ENCODE measurements at places on chromosomes 5 and 9. TPM values are rescaled to one million over a fixed set of nuclear protein-coding genes. Genes with fewer than 3 reads are reported as not detected.

Gene MLANA
- not detected for total RNA-seq

DNA sequence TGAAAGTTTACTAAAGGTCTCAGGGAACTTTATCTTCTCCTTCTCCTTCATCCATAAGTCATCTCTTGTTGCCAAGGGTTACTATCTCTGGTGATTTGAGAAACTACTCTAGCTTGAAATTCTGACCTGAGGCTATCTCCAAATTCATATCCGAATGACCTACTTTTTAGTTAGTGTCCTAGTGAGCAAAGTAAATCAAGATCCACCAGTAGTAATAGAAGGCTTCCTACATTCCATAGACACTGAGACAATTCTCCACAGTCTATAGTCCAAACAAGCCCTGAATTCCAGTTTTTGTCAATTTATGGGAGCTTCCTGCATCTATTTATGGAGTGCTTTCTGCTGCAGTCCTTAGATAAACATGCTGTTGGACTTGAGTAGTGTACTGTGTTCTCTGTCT lies 5.0 kb downstream of the IL7R start:
- no peak for DNase-seq

GRCh38 chr9:14304259-14304658 lies 9.7 kb downstream of the NFIB start:
- DNase-seq = no peak

DNA sequence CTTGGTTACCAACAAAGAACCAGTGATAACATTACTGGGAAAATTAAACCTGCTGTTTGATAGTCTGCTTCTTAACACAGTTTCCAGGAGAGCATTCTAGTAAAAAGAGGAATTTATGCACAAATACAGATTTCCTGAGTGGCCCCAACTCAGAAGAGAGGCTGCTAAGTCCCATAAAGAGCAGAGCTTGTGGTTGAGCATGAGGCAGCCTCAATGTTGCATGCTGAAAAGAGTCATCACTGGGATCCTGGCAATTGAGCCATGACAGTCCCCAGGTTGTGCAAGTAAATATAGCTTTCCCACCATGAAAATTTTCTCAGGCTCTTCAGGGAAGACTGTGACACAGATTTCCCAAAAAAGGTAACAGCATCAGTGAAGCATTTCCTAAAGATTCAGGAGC lies 47.5 kb upstream of the ADRB2 start:
- DNase-seq = no peak

DNA sequence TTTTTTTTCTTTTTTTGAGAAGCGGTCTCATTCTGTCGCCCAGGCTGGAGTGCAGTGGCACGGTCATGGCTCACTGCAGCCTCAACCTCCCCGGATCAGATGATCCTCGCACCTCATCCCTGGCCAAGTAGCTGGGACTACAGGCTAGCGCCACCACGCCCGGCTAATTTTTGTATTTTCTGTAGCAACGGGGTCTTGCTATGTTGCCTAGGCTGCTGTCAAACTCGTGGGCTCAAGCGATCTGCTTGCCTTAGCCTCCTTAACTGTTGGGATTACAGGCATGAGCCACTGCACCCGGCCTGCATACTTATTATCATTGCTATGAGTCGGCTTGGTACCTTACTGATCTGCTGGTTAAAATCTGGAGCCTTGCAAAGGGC lies 790 bp upstream of the IARS1 start:
- no peak for DNase-seq

Gene C9orf72
- 24.6 TPM for total RNA-seq

- DNase-seq = no peak
Measured at GRCh38 chr5:154271936-154272514, 81.5 kb downstream of the GALNT10 start.

GRCh38 chr9:128245421-128246151 lies 30.2 kb downstream of the GOLGA2 start:
- no peak for DNase-seq

GRCh38 chr5:179375831-179376365 lies 30.6 kb upstream of the ADAMTS2 start:
- peak; percentile 60 for DNase-seq

- DNase-seq = no peak
Measured at GRCh38 chr9:124102363-124102762, 90.8 kb downstream of the LHX2 start.

Gene NOL8
- 28.7 TPM for total RNA-seq

DNA sequence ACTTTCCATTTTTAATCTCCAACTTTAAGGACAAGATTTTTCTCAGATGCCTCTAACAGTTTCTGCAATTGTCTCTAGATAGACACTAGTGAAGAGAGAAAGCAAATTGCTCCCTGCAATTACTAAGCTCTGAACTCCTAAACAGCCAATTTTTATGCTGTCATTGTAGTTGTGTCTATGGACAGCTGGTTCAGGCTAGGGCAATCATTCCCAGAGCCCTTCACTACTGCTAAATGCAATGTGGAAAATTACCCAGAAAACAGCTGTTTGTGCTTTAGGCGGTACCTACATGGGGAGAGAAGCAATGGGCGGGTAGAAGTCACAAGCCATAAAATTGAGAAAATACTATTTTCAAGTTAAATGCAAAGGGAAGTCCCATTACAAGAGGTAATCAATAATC lies 211.6 kb downstream of the SPOCK1 start:
- no peak for DNase-seq

Gene PCDHGA10
- total RNA-seq = 4.2 TPM

Gene ADGRD2
- not detected for total RNA-seq

DNA sequence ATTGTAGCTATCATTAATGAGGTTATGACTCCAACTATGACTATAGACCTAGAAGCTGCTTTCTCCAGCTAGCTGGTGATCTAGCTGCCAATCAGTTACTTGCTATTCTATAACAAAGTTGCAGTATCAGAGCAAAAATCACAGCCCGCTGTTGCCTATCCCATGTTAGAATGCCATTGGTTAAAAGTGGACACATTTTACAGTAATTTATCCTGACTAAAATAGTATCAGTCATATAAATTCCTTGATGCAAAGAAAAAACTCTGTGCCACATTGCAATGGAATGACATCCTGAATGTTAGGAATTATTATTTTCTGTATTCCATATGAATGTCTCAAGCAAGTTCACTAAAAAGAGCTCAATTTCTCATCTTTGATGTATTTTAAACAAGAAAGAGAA lies 626.5 kb downstream of the PDE4D start:
- DNase-seq = no peak

DNA sequence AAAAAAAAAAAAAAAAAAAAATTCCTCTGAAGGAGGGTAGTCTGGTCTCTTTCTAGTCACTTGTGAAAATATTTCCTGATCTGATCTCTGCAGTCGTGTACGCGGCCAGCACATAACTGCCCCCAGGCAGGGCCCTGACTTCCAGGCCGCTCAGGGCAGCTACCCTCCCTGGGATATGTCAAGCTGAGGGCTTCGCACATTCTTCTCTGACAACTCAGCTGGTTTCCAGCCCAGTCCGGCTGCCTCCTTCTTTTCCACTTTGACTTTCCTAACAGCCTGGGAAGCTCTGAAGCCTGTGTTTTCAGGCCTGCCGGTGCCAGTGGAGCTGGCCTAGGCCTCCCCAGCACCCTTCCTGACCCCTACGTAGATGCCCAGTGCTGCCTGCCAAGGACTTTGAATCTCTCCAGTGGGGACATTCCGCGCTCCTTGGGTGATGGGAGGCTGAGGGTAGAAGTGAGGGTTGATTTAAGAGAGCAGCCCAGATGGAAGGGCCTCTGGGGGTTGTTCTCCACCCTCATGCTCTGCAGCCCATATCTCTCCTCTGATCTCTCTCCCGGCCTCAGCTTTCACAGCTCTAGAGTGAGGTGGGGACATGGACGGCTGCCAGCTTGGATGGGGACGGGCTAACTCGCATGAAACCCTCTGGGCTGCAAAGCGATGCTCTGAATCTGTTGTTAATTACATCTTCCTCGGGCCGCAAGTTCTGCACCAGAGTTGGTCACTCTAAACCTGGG lies 20.7 kb downstream of the COL5A1 start:
- DNase-seq = no peak

Gene FSTL4
- total RNA-seq = not detected

- DNase-seq = no peak
Measured at GRCh38 chr9:78053627-78054026, 22.0 kb upstream of the GNAQ start.

DNA sequence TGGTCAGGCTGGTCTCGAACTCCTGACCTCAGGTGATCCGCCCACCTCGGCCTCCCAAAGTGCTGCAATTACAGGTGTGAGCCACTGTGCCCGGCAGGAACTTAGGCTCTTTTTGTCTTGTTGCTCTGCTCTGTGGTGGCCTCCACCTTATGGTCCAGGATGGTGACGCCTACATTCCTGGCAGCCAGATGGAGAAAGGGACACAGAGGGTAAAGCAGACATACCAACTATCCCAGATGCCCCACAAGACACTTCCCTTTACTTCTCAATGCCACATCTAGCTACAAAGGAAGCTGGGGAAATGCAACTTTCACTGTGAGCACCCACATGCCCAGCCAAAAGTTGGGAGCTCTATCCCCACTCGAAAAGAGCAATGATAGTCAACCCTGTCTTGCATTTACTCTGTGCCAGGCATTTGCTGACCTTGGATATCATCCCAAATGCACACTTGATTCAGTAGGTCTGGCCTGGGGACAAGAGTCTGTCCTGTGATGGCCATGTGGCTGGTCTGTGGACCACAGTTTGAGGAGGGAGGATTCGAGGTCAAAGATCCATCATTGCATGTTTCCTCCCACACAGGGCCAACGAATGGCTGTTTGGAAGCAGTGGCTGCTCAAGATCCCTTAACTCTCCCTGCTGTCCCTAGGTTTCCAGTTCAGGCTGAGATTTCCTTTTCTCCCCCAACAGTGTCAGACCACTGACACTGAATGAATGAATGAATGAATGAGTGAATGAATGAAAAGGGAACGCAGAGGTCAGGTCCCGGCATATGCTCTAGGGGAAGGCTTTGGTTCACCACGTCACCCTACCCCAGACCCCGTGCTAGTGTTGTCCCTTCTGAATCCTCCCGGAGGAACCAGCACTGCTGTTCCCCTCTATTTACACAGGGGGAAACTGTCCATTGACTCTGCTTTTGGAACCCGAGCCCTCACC lies 1.4 kb upstream of the ERGIC1 start:
- no peak for DNase-seq

DNA sequence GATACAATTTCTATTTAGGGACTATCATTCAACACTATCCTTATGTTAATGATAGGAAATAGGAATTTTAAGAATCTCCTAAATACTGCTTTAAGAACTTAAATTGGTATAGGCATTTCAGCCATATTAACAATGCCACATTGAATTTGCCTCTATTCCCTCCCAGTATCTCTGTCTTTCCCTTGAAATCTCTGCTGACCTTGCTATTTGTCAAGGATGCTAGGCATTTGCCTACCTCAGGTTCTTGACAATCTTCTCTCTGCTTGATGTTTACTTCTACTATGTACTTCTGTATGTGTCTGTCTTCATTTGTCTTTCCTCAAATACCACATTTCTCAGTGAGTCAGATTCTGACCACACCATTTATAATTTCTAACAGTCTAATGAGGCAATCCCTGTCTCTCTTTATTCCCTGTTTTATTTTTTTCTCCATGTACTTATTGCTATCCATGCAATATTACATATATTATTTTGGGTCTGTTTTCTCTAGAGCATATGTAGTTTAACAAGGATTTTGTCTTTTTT lies 1461.4 kb upstream of the CDH9 start:
- DNase-seq = no peak

Gene ANKRD18A
- total RNA-seq = not detected

DNA sequence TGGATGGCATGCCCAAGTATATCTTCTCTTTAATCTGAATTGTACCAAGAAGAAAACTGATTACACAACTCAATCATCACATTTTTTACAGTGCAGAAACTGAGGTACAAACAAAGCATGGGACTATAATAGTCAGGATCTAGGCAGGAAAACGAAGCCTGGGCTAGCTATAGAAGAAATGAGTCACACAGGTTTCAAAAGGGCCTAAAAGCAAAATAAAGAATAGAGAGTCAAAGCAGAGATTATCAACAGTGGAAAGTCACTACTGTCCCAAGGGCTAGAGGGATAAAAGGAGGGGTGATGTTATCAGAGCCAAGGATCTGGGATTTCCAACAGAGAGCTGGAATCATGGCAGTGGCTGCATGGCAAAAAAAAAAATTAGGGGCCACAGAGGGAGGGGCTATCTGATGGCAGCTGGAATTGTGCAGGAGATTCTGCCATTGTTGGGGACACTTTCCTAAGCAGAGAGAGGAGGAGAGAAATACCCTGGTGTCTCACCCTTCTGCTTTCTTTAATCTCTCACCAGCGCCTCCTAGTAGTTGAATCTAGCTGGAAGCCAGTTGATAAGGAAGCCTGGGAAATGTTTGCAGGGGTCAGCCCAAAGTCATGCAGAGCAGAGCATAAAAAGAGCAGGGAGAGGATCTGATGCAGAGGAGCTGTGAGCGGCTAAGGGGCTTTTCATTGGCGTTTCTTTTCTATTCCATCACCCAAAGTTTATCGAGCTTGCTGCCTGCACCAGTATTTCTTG lies 343.2 kb downstream of the ACTL7B start:
- no peak for DNase-seq

Gene AQP3
- total RNA-seq = 27.7 TPM

DNA sequence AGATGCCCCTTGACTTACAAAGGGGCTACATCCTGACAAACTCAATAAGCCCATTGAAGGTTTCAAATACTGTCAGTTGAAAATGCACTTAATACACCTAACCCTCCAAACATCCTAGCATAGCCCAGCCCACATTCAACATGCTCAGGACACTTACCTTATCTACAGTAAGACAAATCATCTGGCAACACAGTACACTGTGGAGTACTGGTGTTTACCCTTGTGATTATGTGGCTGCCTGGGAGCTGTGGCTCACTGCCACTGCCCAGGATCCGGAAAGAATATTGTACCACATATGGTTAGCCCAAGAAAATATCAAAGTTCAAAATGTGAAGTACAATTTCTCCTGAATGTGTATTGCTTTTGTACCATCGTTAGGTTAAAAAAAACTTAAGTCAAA lies 562.2 kb downstream of the HTR1A start:
- no peak for DNase-seq

DNA sequence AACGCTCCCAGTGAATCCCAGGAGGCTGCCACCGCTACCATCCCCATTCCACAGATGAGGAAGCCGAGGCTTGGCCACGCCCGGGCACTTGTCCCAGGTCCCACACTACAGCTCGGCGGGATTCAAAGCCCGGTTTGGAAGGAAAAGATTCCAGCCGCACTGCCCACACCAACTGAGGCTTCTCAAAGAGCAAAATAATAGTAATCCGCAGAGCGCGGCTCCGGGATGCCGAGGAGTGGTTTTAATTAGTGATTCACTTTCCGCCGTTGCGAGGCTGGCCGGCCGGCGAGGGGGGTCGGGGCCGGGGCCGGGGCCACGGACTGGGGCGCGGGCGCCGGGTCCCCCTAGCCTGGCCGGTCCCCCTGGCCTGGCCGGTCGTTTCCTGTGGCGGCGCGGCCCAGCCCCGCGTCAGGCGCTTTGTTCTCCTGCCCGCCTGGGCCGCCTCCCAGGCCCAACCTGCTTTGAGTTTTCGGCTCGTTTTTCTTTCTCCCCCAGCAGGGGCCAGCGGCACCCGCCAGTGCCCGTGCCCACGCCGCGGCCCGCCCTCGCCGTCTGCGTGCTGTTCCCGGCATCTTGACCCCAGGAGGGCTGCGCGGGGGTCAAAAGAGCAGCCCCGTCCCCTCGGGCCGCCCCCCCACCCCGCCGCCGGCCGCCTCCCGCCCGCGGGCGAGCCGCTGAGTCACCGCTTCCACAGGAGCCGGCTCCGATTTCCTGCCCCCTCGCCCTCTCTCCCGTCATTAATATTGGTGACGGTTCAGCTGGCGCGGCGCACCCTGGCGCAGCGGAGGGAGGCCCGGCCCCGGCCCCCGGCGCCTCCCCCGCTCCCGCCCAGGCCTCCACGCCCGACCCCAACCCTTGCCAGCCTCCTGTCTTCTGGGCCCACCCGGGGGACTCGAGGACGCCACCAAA lies 31.2 kb downstream of the FGF18 start:
- peak; percentile 93 for DNase-seq
